ENCODE measurements at places on chromosomes 1 and 21.

GRCh38 chr1:207853372-207853757 lies 57.6 kb downstream of the CD34 start:
- no peak for DNase-seq

- DNase-seq: no peak
These were observed 2.8 kb upstream of the USP1 start for GRCh38 chr1:62433861-62434617.

DNA sequence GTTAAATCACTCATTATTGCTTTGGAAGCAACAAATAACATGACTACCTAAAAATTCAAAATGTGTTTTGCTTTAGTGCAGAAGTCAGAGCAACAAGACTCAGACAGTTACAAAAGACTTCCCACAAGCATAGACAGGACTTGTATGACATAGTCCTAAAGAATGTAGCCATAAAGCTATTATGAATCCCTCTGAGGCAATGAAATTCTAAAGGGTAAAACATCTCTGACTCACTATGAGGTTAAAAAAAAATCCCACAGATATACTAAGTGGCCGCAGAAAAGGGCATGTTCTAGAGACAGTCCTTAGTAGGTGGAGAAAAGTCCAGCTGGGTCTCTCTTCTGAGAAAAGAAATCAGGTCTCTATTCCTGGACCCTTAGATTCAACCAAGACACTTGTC lies 4.9 kb downstream of the PRKAB2 start:
- no peak for DNase-seq

DNA sequence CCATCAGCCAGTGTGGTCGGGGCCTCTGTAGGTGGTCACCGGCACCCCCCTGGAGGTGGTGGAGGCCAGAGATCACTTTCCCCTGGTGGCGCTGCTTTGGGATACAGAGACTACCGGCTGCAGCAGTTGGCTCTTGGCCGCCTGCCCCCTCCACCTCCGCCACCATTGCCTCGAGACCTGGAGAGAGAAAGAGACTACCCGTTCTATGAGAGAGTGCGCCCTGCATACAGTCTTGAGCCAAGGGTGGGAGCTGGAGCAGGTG lies 961 bp downstream of the RBM15 start:
- no peak for DNase-seq

- no peak for DNase-seq
These were observed 9.2 kb upstream of the SERTAD4 start for GRCh38 chr1:210223226-210223904.

DNA sequence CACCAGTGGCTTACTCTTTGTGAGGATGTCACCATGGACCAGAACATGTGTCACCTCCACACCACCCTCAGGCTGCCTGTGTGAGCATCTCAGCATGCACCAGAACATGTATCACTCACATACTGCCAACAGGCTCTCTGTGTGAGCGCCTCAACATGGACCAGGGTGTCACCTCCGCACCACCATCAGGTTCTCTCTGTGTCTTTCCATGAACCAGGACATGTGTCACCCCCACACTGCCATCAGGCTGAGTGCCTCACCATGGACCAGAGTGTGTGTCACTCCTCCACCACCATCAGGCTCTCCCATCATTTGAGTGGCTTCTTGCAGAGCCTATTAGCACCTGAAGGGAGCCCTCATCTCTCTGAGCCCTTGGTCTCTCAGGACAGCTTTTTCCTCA lies 125.2 kb downstream of the ZNF648 start:
- no peak for DNase-seq

DNA sequence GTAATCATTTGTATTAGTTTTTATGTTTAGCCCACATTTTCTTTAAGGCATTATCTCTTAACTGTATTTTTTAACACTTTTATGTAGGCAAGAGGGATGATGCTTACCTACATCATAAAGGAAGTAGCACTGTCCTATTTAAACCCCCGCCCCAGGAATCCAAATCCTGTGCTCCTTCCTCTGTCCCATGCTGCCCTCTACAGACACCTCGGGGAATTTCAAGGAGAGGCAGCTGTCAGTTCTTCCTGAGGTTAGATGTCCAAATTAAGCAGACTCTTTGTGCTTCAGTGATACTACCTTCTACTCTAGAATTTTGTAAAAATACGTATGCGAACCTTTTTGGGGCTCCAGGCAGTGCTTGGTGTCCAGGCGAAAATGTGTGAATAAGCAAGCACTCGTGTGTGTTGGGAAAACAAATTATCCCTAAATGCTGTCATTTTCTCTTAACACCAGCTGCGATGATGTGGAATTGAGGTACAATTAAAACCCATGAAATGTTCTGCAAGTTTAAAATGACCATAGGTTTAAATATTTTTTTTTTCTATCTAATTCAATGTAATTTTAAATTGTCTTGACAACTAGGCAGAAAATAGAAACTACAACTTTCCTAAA lies 19.2 kb downstream of the CRCT1 start:
- DNase-seq: peak; percentile 37

DNA sequence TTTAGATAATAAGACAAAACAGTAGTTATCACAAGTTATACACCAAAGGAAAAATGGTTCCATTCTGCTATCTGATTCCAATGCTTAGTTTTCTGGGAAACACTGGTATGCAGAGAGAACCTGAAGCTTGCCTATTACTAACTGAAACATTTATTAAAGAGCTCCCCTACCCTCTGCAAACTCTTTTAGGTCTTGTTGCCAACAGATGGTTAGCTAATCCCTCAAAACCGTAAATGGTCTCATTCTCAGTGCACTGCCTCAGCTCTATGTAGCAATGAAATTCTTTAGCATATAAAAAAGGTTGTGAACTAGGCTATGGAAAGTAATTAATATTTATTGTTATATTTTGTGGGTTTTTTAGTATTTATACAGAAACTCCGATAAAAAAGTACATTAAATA lies 20.4 kb downstream of the C21orf91 start:
- DNase-seq: no peak

- DNase-seq: no peak
These were observed 131.1 kb downstream of the NEK7 start for GRCh38 chr1:198287916-198288315.

DNA sequence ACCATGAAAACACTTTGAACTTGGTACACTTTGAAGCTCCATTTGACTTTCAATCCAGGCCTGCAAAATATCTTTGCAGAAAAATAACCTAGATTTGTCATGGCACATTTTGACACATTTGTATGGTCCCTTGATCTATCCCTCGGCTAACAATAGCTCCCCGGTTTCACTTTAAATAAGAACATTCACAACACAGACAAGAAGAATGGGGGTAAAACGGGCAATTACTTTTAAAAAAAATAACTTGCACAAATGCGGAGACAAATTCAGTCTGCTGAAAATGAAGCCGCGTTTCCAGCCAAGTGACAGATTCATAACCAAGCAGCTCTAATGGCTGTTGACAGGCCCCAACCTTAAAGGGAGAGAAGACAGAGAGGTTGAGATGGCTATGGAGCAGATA lies 218.2 kb downstream of the NPHP4 start:
- no peak for DNase-seq

- no peak for DNase-seq
These were observed 140.7 kb upstream of the SPAG17 start for GRCh38 chr1:118325550-118326225.

DNA sequence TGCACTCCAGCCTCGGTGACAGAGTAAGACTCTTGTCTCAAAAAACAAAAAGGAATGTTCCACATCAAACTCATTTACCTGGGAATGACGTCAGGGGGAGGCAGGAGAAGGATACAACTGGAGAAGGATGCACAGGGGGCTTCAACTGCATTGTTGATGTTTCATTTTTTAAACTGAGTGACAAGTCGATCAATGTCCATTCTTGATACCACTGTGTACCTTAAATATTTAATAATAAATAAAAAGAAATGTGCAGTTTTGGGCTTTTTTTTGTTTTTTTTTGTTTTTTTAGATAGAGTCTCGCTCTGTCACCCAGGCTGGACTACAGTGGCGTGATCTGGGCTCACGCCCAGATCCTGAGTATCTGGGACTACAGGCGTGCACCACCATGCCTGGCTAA lies 35.8 kb downstream of the PLEKHO1 start:
- DNase-seq: no peak

GRCh38 chr1:96206451-96206850 lies 515.1 kb upstream of the PTBP2 start:
- DNase-seq: no peak

DNA sequence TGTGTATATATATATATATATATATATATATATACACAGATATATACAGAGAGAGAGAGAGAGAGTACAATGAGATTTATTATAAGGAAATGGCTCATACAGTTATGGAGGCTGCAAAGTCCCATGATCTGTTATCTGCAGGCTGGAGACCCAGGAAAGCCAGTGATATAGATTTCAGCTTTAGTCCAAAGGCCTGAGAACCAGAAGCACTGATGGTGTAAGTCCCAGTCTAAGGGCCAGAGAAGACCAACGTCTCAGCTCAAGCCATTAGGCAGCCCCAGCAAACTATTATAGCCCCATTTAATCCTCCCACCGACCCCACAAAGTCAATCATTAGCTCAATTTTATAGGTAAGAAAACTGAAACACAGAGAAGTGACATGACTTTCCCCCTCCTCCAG lies 35.0 kb upstream of the HPDL start:
- no peak for DNase-seq

GRCh38 chr1:64039390-64039926 lies 164.0 kb upstream of the UBE2U start:
- DNase-seq: peak; percentile 66

DNA sequence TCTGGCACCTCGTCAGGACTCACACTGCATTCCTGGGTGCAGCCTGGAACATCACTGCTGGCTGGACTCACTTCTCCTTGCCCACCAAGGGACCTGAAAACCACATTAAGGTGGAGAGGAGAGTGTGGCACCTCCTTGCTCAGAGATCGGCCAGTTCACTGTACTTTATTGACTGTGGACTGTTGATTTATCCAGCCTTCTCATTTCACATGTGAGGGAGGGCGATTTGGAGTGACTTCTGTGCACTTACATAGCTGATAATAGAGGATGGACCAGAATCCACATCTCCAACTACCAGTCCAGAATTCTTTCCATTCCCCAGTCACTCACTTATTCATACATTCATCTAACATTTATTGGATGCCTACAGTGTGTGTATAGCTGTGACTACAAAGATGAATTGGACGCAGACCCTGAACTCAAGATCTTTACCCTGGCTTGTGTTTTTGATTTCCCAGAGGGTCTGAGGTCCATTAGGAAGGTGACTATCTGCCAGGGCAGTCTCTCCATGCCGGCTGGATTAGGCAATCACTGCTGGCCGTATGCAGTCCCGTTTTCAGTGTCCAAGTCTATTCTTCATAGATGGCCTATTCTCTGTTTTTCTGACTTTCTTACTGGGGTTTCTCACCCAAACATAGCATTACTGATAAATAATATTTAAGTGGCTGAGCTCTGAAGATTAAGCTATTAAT lies 233.5 kb upstream of the SGIP1 start:
- no peak for DNase-seq

GRCh38 chr21:42559326-42559725 lies 45.7 kb downstream of the SLC37A1 start:
- DNase-seq: no peak

DNA sequence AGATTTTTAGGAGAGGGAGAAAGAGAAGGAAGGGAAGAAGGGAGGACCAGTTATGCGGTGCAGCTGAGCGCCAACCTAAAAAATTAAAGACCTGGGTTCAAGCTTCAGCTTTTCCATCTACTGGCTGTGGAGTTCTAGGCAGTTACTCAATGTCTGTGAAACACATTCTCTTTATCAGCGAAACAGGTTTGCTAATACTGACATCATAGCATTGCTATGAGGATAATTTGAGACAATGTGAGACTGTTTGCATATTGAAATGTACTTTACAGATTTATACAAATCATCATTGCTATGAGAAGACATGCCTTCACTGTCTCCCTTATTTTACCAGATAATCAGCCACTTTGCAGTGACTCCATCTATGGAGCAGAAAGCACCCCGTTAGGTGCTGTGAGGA lies 222.9 kb upstream of the SGIP1 start:
- DNase-seq: no peak

DNA sequence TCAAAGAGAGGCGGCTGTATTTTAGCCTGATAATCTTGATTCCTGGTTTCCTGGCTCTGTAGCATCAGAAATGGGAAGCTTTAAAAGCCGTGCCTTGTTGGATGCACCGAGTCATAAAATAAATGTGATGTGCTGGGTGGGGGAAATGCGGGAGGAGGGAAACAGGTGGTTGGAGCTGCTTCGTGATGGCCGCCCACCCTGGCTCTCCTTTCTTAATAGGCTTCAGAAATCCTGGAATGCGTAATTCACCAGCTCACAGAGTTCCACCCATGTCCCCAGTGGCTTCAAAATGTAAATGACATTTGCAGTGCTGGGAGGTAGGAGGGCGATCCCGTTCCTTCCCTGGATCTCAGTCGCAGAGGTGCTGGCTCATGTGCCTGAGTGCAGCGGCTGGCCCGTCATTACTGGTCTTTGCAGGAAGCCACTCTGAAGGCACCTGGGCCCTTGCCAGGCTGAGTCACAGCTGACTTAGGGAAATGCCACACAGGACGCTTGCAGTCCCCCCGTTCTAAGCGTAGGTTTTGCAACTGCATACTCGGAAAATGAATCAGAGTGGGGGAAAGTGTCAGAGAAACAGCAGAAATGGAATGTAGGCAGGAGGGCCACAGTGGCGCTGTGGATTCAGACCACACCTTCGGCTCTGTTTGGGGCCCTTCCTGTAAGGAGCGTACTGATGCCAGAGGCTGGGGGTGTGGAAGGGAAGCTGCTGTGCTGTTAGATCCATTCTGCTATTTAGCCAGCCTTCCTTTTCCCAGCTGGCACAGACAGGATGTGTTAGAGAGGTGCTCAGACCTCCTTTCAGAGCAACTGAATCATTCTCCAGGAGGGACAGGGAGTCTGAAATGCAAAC lies 37.6 kb downstream of the GALNT2 start:
- DNase-seq: peak; percentile 90

- DNase-seq: no peak
These were observed 149.4 kb upstream of the COL6A1 start for GRCh38 chr21:45831991-45832740.

DNA sequence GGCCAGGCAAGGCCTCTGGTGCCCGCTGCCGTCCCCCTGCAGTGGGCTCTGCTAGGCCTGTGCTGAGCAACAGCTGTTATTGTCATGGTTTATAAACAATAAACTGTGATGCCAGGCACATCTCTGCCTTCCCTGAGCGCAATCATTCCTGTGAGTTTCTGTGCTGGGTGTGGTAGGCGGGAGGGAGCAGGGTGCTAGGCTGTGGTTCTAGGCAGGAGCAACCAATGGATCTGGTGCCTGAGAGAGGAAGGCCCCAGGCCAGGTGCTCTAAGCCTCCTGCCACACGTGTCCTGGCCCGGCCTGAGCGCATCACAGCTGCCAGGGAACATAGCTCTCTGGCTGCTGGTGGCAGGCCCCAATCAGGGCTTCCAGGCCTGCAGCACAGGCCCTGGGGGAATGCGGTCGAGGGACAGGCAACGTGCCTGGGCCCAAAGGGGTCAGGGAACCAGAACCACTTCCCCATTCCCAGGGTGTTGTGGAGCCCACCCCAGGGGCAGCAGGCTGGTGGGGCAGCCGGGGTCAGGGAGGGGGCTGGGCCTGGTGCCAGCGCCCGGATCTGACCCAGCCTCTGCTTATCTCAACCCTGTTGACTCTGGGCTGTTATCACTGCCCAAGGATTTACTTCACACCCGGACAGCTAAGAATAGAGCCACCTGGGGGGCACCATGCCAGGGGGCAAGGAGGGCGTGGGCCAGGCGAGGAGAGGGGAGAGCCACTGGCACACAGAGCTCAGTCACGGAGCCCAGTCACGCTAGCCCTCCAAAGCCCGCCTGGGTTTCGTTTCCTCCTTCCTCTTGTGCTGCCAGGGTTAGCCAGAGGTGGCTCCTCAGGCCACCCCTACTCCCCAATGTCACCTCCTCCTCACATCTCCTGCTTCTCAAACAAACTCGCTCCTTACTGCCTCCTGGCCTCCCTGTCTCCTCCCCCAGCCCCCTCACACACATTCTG lies 11.5 kb downstream of the TRIM46 start:
- DNase-seq: peak; percentile 33

- DNase-seq: no peak
These were observed 48.4 kb upstream of the C1orf198 start for GRCh38 chr1:230916587-230917283.

Measured in DMS153 (cell line).